ENCODE measurements at places on chromosomes 11 and 22.

DNA sequence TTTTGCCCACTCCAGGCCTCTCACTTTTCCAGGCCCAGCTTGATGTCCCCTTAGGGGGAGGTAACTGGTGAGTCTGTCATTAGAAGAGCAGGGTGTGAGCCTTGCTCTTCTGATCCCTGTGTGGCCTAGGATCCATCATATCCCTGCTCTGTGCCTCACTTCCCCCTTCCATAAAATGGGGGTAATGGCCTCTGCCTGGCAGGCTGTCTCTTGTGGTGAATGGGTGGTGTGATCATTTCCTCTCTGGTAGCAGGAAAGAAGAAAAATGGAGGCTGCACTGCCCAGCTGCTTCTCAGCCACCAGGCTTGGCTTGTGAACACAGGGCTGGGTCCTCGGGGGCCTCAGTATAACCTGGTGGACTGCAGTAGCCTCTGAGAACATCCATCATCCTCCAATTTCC, 5.6 kb downstream of the ARHGEF17 start:
- no peak for DNase-seq

DNA sequence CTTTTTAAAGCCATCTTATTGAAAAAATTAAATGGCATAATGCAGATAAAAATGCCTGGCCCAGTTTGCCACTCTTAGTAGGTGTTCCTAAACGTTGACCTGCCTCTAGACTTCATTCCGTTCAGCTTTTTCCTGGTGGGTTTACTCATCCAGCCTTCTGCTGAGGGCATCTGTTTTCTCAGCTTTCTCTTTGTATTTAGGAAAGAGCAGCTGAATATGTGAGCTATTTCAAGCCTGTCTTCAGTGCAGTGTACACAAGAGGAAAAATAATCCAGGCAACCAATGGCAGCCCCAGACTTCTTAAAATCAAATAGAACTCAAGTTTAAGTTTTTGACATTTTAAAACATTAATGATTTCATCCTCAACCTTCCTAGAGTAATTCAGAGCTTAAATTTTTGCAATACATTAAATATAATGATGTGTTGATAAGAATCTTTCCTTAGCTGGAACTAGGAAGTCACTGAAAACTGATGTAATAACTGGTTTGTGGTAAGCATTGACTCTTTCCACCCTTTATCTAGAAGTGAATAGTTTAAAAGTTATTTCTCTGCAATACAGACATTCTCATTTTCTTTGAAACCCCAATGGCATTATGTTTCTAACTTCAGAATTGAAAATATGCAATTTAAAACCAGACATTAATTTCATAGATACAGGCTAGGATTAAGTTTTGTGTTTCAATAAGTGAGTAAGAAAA, 165.4 kb downstream of the AASDHPPT start:
- no peak for DNase-seq

GRCh38 chr11:74437441-74438042, 29.8 kb downstream of the KCNE3 start:
- DNase-seq, result no peak

DNA sequence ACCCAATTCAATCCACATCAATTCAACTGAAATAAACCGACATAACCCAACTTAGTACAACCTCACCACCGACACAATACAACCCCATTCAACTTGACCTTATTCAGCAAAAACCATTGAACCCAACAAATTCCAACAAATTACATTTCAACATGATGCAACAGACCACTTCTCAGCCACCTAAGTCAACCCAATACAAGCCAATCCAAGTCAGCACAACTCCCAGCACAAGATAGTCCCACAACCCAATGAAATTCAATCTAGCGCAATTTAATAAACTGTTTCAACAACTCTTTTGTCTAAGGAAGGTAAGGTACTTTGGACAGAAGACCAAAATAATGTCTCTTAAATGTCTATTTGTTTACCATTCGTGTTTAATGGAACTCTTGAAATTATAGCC, 226.0 kb downstream of the MIAT start:
- DNase-seq, result no peak

GRCh38 chr11:86108191-86108590, 39.3 kb upstream of the PICALM start:
- no peak for DNase-seq

GRCh38 chr22:43858156-43858895, 4.0 kb downstream of the SULT4A1 start:
- DNase-seq, result no peak

GRCh38 chr11:127028648-127029047, 28.1 kb upstream of the KIRREL3 start:
- DNase-seq, result no peak

DNA sequence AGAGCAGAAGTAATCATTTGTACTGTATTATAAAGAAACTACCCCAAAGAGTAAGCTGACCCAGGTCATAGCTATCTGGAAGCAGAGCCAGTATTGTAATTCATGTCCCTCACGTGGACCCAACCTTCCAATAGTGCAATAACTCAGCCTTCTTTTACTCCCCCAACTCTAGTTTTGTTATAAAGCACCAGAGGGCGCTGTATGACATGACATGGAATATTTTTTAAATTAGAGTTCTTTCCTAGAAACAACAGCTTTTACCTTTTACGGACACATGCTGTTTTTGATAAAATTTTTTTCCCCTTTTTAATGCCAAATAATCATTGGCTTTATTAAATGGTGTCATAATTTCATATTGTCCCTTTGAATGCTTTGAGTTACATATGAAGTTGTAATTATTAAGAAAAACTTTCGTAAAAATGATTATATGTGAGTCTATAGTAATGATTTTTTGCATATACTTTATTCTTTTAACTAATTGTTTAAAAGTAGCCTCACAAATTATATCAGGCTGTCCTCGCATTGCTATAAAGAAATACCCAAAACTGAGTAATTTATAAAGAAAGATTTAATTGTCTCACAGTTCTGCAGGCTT, 76.9 kb downstream of the DKK3 start:
- DNase-seq, result no peak

Data from T-helper 2 cell treated with Interferon-gamma antibody and Interleukin-4, amounts not matched to agents 5 μg/mL and 100 μg/mL, for 36 hours (primary cell).